Glomerular endothelial cell (primary cell): ENCODE measurements at places on chromosomes 2 and 18. TPM values are rescaled to one million over a fixed set of nuclear protein-coding genes. Genes with fewer than 3 reads are reported as not detected.

GRCh38 chr2:235564884-235565530 is 71.2 kb downstream of the AGAP1 start:
- DNase-seq: no peak

DNA sequence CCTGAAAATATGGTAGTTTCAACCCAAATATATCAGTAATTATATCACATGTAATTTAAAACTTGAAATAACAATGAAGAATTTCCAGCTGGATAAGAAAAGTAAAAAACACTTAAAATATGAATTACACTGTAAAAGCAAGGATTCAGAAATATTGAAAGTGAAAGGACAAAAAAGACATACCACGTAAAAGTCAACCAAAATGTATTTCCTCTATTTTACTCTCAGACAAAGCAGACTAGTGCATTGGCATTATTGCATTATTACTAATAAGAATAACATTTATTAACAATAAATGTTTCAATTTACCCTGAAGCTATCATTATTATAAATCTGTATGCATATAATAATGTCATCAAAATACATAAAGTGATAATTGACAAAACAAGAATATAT is 445.1 kb upstream of the TRIB2 start:
- DNase-seq: no peak

The IL37 gene
- not detected in 2 replicates for total RNA-seq

DNA sequence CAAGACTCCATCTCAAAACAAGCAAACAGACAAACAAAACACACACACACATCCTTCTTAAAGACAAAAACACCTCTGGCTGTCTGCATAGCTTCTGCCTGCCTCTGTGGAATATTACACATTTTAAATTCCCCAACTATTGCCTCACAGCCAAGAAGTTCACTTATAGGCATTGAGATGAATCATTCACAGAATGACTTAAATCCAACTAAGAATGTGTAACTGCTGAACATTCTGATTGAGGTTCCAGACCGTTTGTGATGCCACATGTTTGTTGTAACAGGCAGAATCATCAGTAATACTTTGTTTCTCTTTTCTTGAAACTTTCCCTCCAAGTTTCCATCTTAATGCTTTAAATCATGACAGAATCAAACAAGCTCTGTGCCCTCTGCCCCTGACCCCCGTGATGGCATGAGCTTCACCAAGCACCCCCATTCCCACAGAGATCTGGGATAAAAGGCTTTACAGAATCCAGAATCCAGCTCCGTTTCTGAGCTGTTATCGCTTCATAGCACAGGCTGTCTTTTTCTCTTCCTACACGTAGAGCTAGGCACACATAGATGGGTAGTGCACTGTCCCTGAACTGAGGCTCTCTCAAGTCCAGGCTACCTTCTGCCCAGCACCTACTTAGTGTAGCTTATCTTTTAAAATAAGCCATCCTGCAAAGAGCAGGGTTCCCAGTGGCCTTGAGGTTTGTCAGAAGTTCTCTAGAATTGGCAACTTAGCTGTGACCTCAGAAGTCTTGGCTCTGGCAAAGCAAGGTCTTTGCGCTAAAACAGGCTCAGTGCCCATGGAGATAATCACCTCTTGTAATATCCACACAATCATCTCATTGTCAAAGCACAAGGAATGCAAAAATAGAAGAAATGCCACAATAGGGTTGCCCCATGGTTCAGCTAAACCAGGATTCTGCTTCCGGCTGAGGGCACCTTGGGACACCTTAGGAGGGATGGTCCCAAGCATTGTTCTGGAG is 32.9 kb downstream of the EPAS1 start:
- no peak for DNase-seq

GRCh38 chr2:202269585-202269984 is 4.0 kb downstream of the NOP58 start:
- no peak for DNase-seq

GRCh38 chr2:28438532-28439063 is 45.9 kb downstream of the FOSL2 start:
- no peak for DNase-seq

- no peak for DNase-seq
These were observed 165.0 kb downstream of the ANKRD44 start for GRCh38 chr2:197145471-197146056.

The CHMP3 gene
- 59.2 and 74.2 TPM in 2 replicates for total RNA-seq

The MOCOS gene
- total RNA-seq: 1.3 and 1.8 TPM in 2 replicates

- DNase-seq: no peak
These were observed 2.0 kb downstream of the CDH7 start for GRCh38 chr18:65752625-65753325.

DNA sequence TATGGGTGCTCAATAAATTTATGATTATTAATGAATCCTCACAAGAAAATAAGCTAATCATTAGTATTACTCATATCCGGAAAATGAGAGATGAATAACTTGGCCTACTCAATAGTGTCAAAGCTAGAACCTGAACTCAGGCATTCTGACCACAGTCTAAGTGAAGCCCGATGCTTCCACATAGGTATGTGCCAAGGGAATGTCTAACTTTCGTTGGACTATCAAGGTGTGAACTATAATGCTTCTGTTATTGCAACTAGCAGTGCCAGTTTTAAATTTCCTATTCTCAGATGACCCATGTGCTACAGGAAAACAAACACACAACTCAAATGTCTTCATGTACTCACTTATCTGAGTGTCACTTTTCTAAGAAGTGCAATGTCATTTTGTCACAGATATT is 1.8 kb downstream of the BARD1 start:
- no peak for DNase-seq

- no peak for DNase-seq
These were observed 122.4 kb upstream of the LINC00305 start for GRCh38 chr18:64271246-64271645.

- no peak for DNase-seq
These were observed 301.3 kb downstream of the EPHA4 start for GRCh38 chr2:221270806-221271205.

- DNase-seq: no peak
These were observed 111.5 kb downstream of the MBD5 start for GRCh38 chr2:148132412-148132811.

GRCh38 chr2:217412721-217413120 is 552.9 kb upstream of the TNP1 start:
- DNase-seq: no peak

DNA sequence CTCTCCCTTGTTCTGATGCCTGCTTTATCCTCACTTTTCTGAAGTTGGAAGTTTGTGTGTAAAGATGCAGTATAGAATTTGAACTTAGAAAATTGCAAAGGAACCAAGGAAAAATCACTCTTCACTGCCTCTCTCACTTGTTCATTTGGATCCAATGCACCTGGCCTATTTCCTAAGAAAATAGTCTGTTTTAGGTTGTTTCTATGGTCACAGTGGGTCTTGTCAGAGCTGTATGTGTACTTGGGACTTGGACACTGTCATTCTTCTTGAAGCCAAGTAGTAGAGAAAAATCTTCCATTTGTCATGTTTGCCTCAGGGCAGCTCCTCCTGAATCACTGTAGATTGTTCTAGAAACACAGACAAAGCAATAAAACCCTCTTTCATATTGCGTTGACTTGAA is 80.3 kb upstream of the SESTD1 start:
- no peak for DNase-seq

DNA sequence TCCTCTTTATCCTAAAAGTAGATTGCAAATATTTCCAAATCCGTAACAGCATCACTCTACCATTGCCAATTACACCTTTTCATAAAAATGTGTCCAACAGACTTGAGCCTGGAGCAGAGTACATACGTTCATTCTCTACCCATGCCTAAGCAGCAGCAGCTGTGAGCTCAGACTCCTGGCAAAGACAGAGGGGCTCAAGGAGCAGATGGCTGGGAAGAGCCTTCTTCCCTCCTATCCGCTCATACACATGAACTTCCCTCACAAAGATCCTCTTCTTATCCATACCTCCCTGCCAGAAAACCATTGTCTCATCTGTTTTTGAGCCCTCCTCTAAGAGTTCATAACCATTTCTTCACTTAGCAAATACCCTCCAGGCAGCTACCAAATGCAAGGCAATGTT is 164.3 kb upstream of the ARL4C start:
- no peak for DNase-seq

DNA sequence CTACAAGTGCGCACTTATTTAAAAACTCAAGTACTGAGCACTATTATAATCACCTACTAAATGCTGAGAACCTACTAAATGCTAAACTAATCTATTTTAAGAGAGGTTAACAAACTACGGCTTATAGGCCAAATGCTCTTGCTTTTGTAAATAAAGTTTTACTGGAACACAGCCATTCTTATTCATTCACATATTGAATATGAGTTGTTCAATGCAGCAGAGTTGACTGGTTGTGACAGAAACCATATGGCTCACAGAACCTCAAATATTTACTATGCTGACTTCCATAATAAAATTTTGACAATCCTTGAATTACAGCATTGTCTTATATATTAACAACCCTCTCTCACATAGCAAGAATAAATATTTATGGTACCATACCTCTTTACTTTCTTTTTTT is 103.2 kb downstream of the ZNF521 start:
- no peak for DNase-seq

- DNase-seq: no peak
These were observed 27.1 kb upstream of the TGIF1 start for GRCh38 chr18:3422905-3423304.

DNA sequence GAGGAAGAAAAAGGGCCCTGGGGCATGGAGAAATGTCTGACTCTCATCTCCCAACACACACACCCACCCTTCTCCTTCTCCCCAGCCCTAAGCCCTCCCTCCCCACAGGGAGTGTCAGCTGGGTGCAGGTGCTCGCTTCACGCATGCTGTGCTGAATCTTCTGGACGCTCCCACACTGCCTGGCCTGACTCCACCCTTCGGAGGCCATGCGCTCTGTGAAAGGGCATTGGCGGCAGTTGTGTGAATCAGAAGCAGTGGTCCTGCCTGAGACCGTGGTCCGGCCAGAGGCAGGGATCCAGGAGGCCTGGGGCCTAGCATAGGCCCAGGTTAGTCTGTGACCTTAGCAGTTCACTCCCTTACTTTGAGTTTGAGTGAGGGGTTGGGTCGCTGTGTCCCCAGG is 57.1 kb downstream of the LONRF2 start:
- no peak for DNase-seq

DNA sequence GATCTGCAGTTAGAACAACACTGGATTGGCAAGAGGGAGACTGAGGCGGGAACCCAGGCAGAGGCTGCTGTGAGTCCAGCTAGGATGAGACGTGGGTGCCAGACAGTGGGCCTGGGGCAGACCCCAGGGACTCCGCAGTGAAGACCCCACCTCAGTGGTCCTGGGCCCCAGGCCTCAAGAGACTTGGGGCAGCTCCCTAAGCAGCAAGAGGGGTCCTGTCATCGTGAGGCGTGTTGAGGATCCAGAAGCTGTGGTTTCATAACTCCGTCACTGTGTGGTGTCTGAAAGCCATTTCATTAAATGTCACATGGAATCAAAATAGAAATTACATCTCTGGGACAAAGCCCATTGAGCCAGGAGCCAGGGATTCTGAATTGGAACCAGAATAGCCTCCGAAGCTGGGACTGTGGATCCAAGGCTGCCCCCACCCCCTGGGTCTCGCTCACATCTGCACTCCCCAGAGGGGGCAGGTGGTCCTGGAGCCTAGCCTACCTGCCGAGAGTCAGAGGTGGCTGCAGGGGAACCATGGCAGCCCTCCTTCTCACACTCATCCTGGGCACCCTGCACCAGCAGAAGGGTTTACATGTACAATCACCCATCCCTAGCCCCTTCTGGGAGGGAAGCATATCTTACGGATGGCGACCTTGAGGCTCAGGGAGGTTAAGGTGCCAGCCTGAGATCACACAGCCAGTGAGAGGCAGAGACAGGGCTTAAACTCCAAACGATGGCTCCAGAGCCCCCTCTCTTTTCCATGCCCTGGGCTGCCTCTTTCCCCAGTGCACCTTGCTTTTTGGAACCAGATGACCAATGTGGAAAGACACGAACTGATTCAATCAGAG is 23.2 kb downstream of the RRM2 start:
- DNase-seq: no peak

The DUSP2 gene
- total RNA-seq: 0.10 and 0.18 TPM in 2 replicates

DNA sequence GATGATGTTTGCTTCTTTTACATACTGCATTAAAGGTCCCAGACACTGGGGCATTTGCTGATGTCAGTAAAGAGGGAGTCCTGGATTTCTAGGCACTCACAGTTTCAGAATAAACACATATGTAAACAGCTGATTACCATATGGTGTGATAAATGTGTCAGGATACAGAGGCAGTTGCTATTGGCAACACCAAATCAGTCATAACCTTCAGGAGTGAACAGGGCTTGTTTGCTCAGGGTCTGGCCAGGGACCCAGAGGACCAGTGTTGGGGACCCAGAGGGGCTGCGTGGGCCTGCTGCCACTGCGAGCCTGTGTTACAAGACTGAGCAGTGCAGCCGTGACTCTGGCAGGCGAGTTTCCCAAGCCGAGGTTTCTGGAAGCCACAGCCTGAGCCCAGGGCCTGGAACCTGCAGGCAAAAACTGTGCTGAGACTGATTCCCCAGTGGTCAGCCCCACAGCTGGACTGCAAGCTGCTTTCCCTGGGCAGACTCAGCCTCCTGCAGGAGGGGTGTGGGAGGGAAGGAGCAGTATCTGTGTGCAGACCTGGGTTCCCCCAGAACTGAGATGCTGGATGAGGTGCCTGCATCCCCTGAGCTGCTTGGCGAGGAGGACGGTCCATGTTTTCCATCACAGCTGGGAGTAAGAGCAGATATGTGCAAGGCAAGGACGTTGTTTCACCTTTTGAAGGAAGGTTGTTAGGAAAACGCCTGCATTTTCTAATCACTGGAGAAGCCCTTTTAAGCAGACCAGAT is 23.6 kb downstream of the ASAP2 start:
- no peak for DNase-seq

The TEX44 gene
- not detected in 2 replicates for total RNA-seq

The HSBP1L1 gene
- total RNA-seq: 5.6 and 9.4 TPM in 2 replicates

- no peak for DNase-seq
These were observed 46.7 kb downstream of the LDLRAD4 start for GRCh38 chr18:13265008-13265910.

DNA sequence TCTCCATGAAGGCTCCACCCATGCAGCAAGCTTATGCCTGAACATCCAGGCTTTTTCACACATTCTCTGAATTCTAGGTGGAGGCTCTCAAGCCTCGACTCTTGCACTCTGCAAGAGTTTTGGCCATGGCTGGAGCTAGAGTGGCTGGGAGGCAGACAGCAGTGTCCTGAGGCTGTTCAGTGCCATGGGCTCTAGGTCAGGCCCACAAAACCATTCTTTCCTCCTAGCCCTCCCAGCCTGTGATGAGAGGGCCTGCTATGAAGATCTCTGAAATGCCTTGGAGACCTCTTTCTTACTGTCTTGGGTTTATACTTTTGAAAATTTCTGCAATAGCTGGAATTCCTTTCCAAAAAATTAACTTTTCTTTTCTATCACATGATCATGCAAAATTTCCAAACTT is 210.7 kb downstream of the RND3 start:
- no peak for DNase-seq

The REG3A gene
- total RNA-seq: not detected in 2 replicates

- no peak for DNase-seq
These were observed 825 bp downstream of the ITGA6 start for GRCh38 chr2:172427990-172428831.
